ENCODE measurements at places on chromosomes 7 and 10.

DNA sequence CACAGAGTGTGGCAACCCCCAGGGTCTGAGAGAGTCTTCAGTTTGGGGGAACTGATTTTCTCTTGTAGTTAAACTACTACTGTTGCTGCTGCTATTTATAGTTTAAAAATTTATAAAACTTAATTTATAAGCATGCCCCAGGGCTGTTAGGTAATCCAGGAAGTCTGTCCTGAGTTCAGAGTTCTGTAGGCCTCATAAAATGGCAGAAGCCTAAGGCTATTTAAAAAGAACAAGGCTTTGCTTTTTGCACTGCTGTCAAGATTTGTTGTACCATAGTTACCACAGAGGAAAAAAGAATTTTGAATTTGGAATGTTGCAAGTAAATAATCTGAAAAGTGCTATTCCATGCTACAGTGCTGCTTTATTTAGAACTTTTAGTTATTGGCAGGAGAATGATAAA is 66.1 kb downstream of the AGK start:
- no peak for DNase-seq

DNA sequence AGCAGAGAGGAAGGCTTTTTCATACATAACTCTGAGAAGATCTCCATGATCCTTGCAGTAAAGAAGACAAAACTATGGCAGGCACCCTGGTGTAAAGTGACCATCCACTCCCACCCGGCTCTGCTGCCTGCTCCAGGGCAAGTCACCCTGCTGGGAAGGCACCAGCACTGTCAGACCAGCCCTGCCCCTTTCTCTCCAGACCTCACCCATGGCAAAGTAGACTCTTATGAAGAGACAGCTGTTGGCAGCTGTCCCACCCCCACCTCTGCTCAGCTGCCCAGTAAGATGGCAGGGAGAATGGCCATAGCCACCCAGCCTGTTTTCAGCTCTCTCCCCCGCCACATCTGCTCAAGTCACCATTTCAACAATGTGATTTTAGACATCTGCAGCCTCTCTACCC is 8.6 kb upstream of the ZMIZ2 start:
- no peak for DNase-seq

DNA sequence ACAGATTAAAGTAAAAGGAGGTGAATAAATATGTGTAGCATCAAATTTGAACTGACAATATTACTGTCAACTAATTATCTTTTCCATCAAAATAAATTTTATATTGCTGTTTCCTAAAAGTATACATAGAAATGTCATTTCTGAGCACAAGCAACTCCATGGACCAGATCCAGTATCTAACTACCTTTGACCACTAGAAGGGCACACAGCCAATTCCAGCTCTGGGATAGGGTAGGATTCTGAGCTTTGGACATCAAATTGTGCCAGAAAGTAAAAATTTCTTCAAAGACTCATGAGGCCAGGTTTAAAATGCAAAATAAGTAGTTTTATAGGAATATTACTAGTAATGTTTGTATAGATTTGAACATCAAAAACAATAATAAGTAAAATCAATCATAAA is 29.7 kb downstream of the AKR1C3 start:
- DNase-seq: no peak

GRCh38 chr7:106344211-106344610 is 59.4 kb upstream of the NAMPT start:
- no peak for DNase-seq

- no peak for DNase-seq
Measured at GRCh38 chr7:2617325-2617905, 14.4 kb upstream of the TTYH3 start.

DNA sequence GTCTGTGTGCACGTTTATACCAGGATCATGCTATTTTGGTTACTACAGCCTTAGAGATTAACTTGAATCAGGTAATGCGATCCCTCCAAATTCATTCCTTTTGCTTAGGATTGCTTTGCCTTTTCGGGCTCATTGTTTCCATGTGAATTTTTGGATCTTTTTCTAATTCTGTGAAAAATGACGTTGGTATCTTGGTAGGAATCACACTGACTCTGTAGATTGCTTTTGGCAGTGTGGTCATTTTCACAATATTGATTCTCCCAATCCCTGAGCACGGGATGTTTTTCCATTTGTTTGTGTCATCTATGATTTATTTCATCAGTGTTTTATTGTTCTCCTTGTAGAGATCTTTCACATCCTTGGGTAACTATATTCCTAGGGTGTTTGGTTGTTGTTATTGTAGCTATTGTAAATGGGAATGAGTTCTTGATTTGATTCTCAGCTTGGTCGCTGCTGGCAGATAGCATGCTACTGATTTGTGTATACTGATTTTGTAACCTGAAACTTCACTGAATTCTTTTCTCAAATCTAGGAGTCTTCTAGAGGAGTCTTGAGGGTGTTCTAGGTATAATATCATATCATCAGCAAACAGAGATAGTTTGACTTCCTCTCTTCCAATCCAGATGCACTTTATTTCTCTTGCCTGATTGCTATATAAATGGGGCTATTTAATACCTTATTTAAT is 18.2 kb downstream of the SNX8 start:
- DNase-seq: no peak

DNA sequence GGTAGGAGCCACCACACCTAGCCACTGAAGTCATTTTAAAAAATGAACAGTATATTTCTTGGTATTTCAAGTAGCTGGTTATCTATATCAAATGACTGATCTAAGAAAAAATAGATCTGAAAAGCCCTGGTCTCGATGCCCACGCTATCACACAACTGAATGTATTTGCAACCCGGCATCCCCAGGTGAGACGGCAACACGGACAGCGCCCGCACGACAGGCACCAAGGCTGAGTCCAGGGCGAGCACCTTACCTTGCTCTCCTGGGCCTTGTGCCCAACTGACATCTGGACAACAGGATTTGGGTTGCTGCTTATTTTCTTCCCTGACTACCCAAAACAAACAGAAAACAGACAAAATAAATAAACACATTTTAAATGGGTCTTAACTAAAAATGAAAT is 44.8 kb upstream of the NCAPG2 start:
- DNase-seq: no peak

DNA sequence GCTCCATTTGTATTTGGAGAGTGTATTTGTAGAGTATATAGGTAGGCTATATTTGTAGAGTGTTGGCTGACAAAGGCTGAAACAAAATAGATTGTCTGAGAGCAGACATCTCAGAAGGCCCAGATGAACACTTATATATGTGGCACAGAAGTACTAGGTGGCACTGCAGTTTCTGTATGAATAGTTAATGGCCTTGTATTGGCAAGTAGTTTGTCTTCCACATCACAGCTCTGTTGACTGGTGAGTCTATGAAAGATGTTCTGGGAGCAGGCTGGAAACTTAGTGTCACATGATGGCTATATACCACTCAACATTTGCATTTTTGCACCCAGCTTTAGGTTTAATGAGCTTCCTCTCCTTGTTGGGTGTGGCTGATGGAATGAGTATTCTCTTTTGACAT is 51.9 kb downstream of the CCNY start:
- no peak for DNase-seq

GRCh38 chr10:58955615-58956014 is 220.8 kb upstream of the PHYHIPL start:
- DNase-seq: no peak

GRCh38 chr10:84214612-84215235 is 10.6 kb downstream of the LRIT2 start:
- DNase-seq: no peak

- DNase-seq: no peak
Measured at GRCh38 chr7:2937701-2938513, 93.8 kb upstream of the GNA12 start.

GRCh38 chr10:112955582-112956421 is 5.8 kb downstream of the TCF7L2 start:
- DNase-seq: no peak

DNA sequence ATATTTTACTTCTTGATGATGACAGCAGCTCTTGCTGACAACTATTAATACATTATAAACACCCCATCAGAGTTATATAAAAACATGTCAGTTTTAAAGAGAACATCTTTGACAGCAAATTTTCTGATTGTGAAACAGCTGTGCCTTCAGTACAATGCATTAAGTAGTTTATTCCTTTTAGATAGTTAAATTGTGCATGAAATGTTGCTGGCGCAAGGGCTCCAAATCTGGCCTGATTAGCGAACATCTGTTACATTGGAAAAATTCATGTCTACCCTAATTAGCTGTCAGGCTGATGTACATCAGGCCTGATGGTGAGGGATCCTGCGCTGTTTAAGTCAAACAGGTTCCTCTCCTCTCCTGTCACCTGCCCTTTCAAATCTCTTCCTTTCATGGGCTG is 171.9 kb upstream of the SP8 start:
- DNase-seq: no peak

DNA sequence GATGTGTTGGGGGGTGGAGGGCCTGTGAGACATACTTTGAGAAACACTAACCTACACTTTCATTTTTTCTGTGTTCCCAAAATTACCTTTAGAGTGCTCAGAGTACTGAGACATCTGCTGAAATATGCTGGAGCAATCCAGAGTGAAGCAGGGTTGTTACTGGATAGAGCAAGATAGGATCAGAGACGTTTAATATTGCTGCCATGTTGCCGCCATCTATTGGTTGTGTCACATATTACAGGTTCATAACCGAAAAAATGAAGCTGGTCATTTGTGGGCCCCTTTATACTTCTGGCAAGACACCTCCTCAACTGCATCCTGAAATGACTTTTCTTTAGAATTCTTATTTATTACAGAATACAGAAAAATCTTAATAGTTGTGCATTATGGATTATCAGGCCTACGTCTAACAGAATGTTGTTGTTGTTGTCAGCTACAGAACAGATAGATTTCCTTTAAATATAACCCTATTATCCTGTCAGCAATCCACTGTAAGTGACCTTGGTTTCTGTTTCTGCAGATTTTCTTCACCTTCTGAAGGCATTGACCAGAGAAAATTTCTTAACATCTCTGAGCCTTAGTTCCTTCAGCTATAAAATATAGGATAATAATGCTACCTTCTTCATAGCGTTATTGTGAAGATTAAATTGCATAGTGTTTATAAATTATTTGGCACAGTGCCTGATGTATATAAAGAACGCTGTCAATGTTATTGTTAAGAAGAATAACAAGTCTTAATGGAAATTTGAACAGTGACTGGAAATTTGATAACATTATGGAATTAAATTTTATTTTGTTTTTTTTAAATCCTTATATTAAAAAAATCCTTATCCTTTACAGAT is 16.2 kb upstream of the DLD start:
- DNase-seq: no peak

- DNase-seq: no peak
Measured at GRCh38 chr7:115680921-115681320, 349.6 kb downstream of the TFEC start.

GRCh38 chr7:155574556-155575290 is 28.4 kb upstream of the CNPY1 start:
- no peak for DNase-seq

DNA sequence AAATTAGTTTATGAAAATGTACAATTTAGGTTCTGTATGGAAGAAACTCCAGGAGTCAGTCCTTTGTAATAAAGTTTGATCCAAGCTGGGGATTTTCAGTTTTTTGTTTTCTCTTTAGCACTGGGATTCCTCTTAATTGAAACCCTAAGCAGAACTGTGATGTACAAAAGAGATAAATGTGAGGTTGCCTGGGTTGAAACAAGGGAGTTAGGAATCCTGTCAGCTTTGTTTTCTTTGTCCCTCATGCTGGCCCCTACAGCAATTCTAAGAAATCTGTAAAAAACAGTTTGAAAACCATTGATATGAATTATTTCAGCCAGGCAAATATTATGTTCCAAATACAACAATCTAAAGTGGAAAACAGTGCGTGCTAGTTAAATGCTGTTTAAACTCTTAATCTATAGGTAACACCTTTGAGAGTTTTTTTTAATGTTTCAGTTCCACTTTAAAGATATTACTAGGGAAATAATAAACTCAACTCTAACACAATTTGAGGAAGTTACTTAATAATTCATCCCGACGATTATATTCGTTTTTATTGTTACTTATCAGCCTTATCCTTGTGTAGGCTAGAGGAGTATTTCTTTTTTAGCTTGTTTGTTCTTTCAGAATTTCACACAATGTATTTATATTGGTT is 65.3 kb downstream of the SGCE start:
- no peak for DNase-seq

DNA sequence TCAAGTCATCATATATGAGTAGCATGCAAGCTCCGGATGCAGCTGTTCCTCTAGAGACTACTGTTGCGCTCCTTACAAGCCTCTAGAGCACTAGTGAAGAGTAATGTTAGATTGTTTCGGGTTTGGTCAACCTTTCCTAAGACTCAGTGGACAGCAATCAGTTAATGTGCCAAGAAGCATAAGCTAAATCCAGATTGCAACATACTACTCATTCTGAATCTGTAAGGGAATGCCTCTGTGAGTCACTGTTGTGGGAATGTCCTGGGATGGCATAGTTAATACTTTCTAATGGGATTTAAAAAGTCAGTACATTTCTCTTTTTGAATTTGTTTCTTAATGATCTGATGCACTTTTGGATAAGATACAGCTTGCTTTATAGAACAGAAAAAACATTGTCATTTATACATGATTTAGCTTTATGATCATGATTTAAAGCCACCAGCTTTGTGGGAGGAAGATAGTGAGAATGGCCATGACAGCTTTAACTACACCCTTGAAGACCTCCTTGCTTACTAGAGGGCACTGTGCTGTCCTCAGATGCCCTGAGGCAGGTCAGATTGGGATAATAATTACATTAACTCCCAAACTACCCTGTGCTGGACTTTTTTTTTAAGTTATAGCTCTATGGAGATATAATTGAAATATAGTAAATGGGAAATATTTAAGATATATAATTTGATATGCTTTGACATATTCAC is 138.4 kb downstream of the SDK1 start:
- no peak for DNase-seq

DNA sequence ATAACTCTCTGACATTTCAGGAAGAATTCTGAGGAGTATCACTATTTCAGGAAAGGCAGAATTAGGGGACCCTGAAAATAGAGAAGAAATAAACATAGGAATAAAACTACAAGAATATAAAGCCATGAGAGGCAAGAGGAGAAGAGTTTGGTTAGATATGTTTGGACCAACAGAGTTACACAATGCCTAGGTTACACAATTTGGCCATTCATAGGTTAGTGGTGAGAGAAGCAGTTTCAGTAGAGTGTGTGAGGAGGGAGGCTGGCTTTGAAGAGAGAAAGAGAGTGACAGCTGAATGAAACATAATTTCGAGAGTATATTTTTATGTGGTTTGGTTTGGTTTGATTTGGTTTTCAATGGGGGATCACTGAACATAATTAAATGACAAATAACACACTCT is 783.2 kb upstream of the LRRN3 start:
- no peak for DNase-seq

DNA sequence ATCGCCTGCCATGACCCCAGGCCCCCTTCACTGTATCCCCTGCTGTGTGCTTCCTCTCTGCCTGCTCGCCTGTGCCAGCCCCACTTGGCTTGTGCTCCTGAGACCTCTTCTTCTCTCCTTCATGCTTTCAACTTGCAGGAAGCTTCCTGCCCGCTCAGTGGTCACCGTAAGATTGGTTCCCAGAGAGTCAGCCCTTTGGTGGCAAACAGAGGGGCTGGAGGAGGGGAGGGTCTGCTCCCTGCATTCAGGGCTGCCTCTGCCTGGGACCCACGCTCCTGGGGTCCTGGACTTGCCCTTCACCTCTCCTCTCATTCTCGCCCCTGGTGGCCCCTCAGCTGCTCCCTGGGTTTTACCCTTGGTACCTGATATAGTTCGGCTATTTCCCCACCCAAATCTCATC is 45.8 kb upstream of the ZNF32 start:
- DNase-seq: no peak

Data from right renal cortex interstitium (tissue), 3 donors.